AG09319 (cell line): ENCODE measurements at places on chromosomes 3 and 15.

DNA sequence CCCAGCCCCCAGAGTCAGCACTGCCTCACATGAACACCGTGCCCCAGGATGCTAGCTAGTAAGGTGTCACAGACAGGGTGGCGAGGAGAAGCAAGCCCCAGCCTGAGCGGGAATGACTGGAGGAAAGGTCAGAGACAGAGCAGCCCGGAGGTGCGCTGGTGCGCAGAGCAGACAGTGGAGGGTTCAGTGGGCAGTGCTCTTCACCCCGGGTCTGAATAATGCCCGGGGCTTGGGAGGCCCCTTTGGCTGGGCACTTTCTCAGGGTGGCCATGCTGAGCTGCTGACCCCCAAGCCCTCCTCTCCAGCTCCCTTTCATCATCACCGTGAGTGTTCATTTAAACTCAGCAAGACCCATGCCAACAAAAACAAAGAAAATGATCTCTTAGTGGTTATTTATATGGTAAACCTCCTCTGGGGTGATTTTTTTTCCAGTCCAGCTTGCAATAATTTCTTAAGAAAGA, 110.8 kb downstream of the VGLL4 start:
- DNase-seq = no peak

GRCh38 chr3:49007771-49008528, 759 bp downstream of the WDR6 start:
- DNase-seq = peak; percentile 82

GRCh38 chr15:45401665-45402161, 23.4 kb upstream of the GATM start:
- no peak for DNase-seq

- DNase-seq = no peak
Observed at GRCh38 chr3:30756218-30756617, 138.2 kb downstream of the GADL1 start.

DNA sequence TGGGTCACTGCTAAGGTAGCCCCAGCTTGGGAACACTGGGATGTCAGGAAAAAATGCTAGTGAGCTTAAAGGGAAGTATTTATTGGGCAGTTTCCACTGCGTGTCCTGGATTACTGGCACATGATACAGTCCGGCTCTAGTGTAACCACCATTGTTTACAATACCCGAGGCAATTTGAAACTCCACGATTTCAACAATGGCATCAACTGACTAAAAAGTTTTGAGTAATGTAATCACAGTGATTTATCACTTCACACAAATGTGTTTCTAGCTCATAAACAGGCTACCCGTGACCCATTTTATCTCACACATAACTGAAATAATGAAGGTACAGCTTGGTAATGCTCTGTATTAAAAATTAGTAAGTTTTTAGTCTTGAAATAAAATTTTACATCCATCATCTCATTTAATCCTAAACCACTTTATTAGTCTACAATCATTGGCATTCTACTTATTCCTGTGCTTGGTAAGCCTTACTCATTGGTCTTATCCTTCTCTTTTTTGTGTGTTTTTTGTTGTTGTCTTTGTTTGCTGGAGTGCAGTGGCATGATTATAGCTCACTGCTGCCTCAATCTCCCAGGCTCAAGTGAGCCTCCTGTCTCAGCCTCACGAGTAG, 7.6 kb downstream of the ZMAT3 start:
- peak; percentile 35 for DNase-seq

GRCh38 chr15:66483131-66483566, 14.4 kb downstream of the SNAPC5 start:
- no peak for DNase-seq

- no peak for DNase-seq
Observed at GRCh38 chr3:195099951-195100785, 170.8 kb downstream of the XXYLT1 start.

DNA sequence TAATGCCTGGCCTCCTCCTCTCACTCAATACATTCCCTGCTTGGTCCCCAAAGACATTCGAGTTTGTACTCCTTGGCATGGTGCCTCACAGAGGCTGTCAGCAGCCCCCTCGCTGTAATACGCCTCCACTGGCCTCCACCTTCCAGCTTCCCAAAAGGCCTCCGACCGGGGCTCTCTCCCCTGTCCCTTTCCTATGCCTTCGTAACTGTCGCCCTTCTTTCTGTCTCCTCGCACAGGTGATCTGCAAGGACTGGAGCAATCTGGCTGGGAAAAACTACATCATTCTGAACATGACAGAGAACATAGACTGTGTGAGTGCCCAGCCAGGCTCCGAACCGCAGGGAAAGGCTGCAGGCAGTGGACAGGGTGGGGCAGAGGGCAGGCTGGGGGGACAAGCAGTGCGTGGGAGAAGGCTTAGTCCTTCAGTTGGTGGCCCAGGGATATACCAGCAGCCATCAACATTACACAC, 10.7 kb upstream of the ABTB1 start:
- DNase-seq = no peak

GRCh38 chr15:66923438-66923881, 141.9 kb upstream of the SMAD3 start:
- DNase-seq = no peak

- no peak for DNase-seq
Observed at GRCh38 chr15:69914040-69914439, 183.7 kb downstream of the TLE3 start.

DNA sequence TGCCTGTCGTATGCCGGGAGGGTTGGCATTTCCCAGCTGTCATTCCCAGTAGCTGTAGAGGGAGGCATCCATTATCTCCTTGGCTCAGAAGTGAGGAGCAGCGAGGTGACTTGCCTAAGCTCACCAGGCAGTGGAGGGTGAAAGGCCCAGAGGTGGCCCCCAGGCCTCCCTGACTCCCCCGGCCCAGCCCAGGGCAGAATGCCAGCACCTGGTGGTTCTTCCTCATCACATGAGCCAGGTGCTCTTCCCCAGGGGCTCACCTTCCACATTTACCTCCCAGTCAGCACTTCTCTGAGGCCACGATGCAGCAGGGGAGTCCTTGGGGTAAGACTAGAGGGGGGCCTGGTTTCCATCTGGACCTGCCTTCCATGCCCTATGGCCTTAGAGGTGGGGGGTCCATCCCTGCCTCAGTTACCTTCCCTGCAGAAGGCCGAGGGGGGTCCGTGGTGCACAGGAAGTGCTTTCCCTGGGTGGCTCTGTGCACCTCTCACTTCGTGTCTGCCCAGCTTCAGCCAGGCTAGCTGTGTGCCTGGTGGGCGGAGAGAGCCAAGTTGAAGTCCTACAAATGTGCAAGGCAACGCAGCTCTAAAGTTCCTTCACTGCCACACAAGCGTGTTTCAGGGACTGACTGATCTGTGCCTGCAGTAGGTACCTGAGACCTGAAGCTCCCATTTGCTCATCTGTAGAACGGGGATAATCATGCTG, 70.3 kb upstream of the PLXNA1 start:
- DNase-seq = no peak

DNA sequence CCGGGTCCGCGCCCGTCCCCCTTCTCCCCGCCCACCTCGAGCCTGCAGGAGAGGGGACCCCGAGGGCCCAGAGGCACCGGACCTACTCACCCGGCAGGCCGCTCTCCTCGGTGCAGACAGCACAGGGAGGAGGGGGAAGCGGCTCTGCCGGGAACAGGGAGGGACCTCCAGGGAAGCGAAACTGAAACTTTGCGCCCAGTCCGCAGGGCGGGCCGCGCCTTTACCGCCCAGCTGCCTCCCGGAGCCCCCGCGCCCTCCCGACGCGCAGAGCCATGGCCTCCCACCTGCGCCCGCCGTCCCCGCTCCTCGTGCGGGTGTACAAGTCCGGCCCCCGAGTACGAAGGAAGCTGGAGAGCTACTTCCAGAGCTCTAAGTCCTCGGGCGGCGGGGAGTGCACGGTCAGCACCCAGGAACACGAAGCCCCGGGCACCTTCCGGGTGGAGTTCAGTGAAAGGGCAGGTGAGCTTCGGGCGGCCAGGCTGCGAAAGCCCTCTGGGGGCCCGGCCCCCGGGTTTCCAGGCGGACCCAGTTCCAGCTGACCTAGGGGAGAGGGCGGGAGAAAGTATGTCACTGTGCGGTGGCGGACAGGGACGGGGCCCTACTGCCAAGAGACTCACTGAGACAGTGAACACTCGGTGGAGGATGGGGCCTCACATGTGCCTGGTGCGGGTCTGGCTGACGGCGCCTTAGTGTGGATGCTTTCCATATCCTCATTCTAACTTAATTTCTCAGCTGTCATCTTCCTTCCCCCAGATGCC, at the start of the genes DTX3L and PARP9:
TSS of gene DTX3L (plus strand) at position 184 of the 758 bp plus-strand sequence. CDS start at position 273, 89 bp downstream.
TSS of gene PARP9 (minus strand) at position 146 of the 758 bp plus-strand sequence. CDS start 4,680 bp downstream, outside the sequence.
- DNase-seq = peak; percentile 47

DNA sequence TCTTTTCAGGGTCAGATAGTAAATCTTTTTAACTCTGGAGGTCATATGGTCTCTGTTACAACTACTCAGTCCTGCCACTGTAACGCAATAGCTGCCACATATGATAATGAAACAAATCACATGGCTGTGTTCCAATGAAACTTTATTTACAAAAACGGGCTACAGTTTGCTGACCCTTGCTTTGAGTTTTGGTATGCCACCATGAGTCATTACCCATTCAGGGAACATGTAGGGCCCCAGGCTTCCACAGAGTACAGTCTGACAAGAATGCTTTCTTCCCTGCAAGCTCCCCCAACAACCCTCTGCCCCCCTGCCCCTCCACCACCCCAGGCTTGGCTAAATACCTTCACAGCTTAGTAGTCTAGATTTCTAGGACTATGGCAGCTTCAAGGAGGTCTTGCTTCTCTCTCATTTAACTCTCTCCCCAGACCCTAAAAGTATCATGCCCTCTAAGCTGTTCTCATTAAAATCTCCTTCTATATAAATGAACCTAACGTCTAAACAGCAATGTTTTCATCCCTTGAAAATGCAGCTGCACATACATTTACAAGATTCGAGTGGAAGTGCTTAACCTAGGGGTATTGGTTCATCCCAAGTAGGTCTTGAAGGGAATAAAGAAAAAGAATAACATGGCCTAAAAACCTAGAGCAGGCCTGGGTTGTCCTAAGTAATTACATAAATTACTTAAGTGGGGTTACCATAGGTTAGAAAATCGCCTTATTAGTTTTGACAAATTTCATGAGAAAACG, 117.8 kb upstream of the PRICKLE2 start:
- DNase-seq = peak; percentile 79

DNA sequence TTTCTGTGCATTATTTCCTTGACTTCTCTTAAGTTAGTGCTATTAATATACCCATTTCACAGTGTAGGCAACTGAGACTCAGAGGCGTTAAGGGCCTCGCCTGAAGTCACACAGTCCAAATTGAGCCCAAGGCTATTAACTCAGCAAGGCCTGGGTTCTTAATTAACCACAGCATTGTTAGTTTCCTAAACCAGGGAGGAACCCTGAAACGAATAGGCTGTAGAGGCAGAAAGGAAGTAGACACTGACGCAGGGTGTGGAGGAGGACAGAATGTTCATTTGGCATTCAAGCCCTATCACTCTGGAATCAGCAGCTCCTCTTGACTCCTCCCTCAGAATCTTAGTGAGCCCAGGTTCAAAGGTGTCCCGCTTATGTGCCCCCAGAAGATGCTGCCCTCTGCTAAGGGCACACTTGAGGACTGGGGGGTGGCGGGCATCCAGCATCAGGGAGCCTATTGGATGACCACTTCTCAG, 13.9 kb downstream of the ARHGEF3 start:
- no peak for DNase-seq
